Kidney (tissue), 22 donors: ENCODE measurements at places on chromosomes 6 and 20. TPM values are rescaled to one million over a fixed set of nuclear protein-coding genes. Genes with fewer than 3 reads are reported as not detected.

Gene HTR1B
- 0.26 TPM for polyA plus RNA-seq

GRCh38 chr20:347317-347639, 367 bp downstream of the NRSN2 start:
- H3K36me3 ChIP-seq: no peaks in the 10 kb centered on the region
- peak overlapping the region; percentile 57 for H3K4me3 ChIP-seq
- DNase-seq: no peak
- peak overlapping the region; percentile 99 for H3K27ac ChIP-seq
- no peaks in the 10 kb centered on the region for H3K27me3 ChIP-seq

GRCh38 chr6:81906041-81906440, 153.6 kb upstream of the TENT5A start:
- no peak overlapping the region for H3K27ac ChIP-seq
- DNase-seq: no peak
- no peaks in the 10 kb centered on the region for H3K27me3 ChIP-seq
- no peak overlapping the region for H3K4me3 ChIP-seq

DNA sequence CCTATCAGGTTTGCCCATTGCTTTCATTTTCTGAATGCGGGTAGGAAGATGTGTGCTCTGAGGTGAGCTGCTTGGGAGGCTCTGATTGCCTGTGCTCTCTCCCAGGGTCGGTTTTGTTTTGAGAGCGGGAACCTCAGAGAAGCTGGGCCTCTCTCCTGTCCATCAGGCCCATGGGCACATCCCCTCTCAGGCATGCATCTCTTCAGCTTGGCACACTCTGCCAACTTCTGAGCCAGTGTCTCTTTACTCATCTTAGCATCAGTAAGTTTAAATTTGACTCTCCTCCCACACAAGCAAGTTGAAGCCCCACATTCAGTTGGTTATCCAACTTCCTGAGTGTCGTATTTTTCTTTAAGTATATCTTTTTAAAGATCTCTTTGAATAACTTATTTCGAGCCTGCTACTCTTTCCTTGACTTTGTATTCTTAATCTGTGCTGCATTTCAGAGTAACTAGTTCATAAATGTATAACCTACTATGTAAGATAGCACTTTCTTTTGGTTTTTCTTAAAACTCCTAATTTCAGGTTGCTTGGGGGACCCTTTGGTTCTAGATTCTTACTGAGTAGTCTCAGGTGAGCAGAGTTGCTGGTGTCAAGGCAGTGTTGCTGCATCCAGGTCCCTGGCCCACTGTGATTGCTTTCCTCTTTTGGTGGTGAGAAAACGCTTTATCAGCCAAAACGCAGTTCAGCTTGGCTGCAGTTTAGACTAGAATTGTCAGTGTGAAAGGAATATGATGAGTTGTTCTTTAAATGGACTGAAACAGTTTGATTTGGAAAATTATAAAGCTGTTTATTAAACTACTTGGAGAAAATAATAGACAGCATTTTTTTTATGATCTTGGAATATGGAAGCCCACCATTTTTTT, 54.8 kb downstream of the SNX9 start:
- no peak overlapping the region for H3K4me3 ChIP-seq
- no peaks in the 10 kb centered on the region for H3K4me1 ChIP-seq
- H3K27ac ChIP-seq: no peak overlapping the region
- no peak for DNase-seq

GRCh38 chr6:11731423-11731822, 47.2 kb downstream of the ADTRP start:
- no peak overlapping the region for H3K27ac ChIP-seq
- no peak overlapping the region for H3K4me3 ChIP-seq
- H3K27me3 ChIP-seq: no peaks in the 10 kb centered on the region

Gene HLA-G
- 0.37 TPM for polyA plus RNA-seq

DNA sequence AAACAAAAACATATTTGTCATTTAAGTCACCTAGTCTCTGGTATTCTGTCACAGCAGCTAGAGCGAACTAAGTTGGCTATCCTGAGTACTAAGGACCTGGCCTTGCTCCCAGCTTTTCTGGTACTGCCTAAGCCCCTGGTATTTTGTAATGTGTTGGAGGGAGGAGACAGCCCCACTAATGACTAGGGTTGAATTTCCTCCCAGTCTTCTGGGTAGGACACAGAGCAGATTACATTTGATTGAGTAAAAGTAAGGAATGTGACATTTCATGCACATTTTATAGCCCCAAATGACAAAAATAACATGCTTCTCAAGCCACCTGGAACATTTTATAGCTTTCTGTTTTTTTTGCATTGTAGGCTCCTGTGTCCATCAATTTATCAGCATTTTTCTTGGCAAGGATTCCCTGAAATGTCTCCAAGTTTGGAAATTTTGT, 47.9 kb upstream of the DDR1 start:
- H3K27me3 ChIP-seq: no peaks in the 10 kb centered on the region
- H3K36me3 ChIP-seq: no peaks in the 10 kb centered on the region
- H3K4me1 ChIP-seq: no peaks in the 10 kb centered on the region
- DNase-seq: peak; percentile 87

DNA sequence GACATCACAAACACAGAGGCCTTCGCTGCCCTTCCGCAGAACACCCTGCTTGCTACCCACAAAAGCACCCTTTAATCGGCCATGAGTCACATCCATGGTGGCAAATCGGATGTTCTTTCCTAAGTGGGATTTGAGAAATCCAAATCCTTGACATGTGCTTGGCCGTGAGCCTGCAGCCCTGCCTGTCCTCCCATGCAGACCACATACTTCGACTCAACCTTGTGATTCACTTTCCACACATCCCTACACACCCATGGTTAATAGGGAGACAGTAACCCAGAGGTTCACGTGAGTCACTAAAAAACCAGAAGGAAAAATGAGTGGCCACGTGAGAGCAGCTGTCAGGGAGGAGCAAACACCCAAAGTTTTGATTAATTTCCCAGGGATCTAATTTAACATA, 19.4 kb downstream of the RAMACL start:
- no peaks in the 10 kb centered on the region for H3K27me3 ChIP-seq
- no peak overlapping the region for H3K4me3 ChIP-seq
- DNase-seq: no peak
- H3K4me1 ChIP-seq: no peaks in the 10 kb centered on the region
- no peaks in the 10 kb centered on the region for H3K36me3 ChIP-seq

GRCh38 chr6:45946887-45947286, 68.8 kb downstream of the CLIC5 start:
- H3K36me3 ChIP-seq: no peaks in the 10 kb centered on the region
- H3K4me3 ChIP-seq: no peak overlapping the region
- no peak overlapping the region for H3K27ac ChIP-seq
- no peak for DNase-seq
- H3K4me1 ChIP-seq: no peaks in the 10 kb centered on the region

DNA sequence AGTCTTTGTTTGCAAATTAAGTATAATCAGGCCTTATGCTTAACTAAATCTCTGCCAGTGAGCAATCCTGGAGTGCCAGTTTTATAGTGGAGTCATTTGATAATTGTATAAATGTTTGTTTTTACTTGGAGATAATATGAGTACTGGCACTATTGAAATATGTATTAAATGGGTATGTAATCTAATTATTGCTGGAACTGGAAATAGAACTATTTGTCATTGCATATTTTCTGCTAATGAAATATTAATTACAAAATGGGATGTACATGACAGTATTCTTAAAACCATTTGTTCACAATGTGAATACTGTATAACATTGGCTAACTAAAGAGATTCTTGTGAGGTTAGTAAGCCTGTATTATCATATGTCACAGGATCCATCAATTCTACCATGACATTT, 20.5 kb upstream of the LMBRD1 start:
- H3K27ac ChIP-seq: no peak overlapping the region
- H3K27me3 ChIP-seq: no peaks in the 10 kb centered on the region
- no peaks in the 10 kb centered on the region for H3K4me1 ChIP-seq
- no peak overlapping the region for H3K4me3 ChIP-seq

Gene LBP
- polyA plus RNA-seq: 1.2 TPM

GRCh38 chr20:8205996-8206395, 73.9 kb downstream of the PLCB1 start:
- no peaks in the 10 kb centered on the region for H3K4me1 ChIP-seq
- H3K36me3 ChIP-seq: no peaks in the 10 kb centered on the region
- H3K4me3 ChIP-seq: no peak overlapping the region
- H3K27ac ChIP-seq: no peak overlapping the region
- H3K27me3 ChIP-seq: no peaks in the 10 kb centered on the region
- DNase-seq: no peak
